ENCODE measurements at places on chromosomes 2 and 18.

GRCh38 chr2:6370753-6371551 lies 494.8 kb downstream of the CMPK2 start:
- no peak for DNase-seq

- no peak for DNase-seq
Observed at GRCh38 chr2:199756211-199756610, 94.8 kb downstream of the FTCDNL1 start.

- no peak for DNase-seq
Observed at GRCh38 chr2:111128096-111128495, 7.4 kb downstream of the BCL2L11 start.

- DNase-seq, result no peak
Observed at GRCh38 chr2:180255981-180256380, 248.9 kb upstream of the CWC22 start.

DNA sequence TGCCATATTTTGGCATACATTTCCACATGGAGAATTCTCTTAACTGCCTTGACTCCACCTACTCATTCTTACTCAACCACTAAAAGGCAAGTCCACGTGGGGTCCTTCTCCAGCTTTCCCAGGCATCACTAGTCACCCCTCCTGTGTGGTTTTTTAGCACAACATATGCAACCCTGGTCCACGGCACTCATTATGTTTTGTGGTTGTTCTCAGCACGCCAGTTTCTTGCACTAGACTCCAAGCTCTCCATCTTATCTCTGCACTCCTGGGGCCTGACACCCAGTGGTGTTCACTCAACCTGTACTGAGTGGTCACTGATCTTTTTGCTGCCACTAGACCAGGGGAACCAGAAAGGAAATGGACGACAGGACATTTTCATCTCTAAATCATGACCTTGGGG lies 18.0 kb downstream of the MARCHF4 start:
- no peak for DNase-seq

GRCh38 chr2:69914164-69914949 lies 552 bp upstream of the MXD1 start:
- DNase-seq, result peak; percentile 98

DNA sequence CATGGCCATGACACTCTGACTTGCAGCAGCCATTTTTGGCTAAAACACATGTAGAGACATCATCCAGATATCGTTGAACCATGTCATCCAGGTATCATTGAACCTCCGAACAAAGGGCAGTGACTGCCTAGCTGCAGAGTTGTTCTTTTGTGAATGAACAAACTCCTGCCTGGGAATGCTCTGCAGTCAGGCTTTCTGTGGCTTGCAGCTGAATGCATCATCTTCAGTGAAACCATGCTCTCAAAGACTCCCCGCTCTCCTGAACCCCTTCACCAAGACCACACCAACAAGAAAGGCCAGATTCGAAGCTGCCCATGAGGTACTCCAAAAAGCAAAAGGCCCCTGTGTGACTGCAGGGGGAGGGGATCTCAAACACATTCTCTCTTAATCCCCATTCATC lies 118.8 kb downstream of the ACTR3 start:
- no peak for DNase-seq

- peak; percentile 42 for DNase-seq
Observed at GRCh38 chr2:55168221-55169154, 63.6 kb downstream of the CLHC1 start.
